Kasumi-1 (cell line): ENCODE measurements at places on chromosomes 1 and 21.

- DNase-seq: peak; percentile 28
Measured at GRCh38 chr1:169106921-169107602, 572 bp downstream of the ATP1B1 start.

DNA sequence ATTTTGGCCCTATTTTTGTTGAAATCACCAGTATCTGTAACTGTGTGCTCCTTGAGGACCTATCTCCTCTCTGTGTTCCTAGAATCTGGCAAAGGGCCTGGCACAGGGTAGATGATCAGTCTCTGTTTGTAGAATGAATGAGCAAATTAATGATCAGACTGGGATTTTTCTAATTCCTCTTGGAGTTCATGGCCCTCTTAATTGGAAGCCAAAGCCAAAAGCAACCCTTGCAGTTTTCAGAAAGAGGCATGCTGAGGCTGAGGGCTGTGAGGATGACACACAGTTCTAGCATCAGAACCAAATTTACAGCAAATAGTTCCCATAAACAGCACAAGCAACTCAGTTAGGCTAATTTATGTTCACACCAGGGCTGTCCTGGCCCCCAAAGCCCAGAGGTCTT is 111.1 kb upstream of the BEND5 start:
- no peak for DNase-seq

- no peak for DNase-seq
Measured at GRCh38 chr1:227526524-227526923, 36.8 kb upstream of the ZNF678 start.

DNA sequence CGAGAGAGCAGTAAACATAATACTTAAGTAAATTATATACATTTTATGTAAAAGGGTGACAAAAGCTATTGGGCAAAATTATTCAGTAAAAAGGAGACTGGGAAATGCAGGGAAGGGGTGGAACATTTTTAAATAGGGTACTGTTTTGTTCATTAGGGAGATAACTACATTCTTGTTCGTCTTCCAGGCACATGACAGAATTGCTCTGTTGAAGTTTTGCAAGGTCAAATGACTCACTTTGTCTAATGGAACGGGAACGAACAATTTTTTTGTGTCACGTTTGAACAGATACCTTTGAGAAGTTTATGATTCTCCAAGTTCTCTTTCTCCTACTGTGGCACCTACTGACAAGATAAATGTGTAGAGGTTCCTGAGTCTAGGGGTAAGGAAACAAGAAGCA is 382.3 kb upstream of the ZRANB2 start:
- DNase-seq: no peak

DNA sequence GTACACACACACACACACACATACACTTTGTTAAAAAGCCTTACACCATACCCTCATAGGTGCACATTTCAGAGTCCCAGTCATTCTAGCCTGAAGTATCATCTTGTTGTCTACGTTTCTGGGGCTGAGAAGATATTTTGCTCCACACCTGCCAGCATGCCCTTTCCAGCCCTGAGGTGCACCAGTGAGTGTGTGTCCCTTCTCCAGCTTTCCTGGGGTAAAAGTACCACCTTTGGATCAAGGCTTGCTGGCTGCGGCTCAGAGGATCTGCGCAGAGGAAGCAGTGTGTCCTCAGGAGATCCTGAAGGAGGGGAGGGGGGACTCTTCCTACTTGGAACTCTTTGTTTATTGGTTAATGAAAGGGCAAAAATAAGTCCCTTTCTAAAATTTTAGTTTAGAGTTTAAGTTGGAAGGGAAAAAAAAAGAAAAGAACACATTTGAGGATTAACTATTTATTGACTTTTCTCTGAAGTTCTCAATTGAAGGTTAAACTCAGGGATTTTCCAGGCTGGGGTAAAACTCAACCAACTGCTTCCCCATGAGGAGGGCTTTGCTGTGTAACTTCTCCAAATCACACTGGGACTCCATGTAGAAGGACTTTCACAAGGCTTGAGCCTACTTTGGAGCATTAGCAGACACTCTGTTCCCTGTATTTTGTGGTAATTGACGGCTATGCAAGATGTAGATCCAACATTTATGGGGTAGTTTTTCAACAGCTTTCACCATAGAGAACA is 200.3 kb upstream of the SGIP1 start:
- peak; percentile 12 for DNase-seq

- DNase-seq: no peak
Measured at GRCh38 chr1:155011004-155011416, 8.4 kb downstream of the ZBTB7B start.
